Stimulated activated naive CD4-positive, alpha-beta T cell treated with Interleukin-2 at 50 U/mL for 16 hours (primary cell): ENCODE measurements at places on chromosomes 7 and 10.

GRCh38 chr7:43878867-43879266 lies 9.6 kb upstream of the MRPS24 start:
- DNase-seq, result no peak

- no peak for DNase-seq
These were observed 544.5 kb upstream of the FOXK1 start for GRCh38 chr7:4137552-4137951.

- DNase-seq, result no peak
These were observed 731.5 kb upstream of the FZD8 start for GRCh38 chr10:36373424-36374096.

GRCh38 chr7:97857544-97857943 lies 14.7 kb downstream of the ASNS start:
- DNase-seq, result no peak

DNA sequence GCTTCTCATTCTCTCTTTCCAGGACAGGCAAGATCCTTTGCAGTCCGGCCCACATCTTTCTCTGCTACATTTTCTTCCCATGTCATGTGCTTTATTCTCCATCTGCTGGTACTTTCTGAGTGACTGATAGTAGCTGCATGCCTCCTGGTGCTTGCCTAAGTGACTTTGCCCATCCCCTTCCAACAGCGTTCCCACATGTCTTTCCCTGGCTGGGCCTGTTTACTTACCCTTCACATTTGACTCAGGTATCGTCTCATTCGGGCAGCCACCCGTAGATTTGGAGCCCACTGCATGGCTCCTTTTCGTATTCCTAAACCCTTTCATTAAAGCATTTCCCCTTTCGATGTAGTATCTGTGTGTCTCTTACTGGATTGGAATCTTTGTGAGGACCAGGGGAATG lies 24.6 kb downstream of the TYW1 start:
- no peak for DNase-seq

DNA sequence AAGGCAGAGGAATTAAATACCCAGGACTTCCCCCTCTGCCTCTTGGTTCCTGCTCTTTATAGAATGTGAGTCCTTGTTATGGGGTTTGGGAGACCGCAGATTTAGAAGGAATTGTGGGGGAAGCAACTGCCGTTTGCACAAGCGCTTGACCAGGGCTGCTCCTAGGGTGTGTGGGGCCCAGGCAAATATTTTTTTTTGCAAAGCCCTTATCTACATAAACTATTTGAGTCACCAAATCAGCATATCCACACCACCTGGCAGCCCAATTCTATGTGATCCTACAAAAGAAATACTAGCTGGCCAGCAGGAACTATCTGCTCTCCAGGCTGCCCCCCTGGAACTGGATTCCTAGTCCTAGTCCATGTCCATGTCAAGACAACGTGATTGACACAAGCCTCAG lies 33.4 kb upstream of the YAE1 start:
- DNase-seq, result no peak

GRCh38 chr7:68943786-68944185 lies 654.5 kb upstream of the AUTS2 start:
- no peak for DNase-seq

DNA sequence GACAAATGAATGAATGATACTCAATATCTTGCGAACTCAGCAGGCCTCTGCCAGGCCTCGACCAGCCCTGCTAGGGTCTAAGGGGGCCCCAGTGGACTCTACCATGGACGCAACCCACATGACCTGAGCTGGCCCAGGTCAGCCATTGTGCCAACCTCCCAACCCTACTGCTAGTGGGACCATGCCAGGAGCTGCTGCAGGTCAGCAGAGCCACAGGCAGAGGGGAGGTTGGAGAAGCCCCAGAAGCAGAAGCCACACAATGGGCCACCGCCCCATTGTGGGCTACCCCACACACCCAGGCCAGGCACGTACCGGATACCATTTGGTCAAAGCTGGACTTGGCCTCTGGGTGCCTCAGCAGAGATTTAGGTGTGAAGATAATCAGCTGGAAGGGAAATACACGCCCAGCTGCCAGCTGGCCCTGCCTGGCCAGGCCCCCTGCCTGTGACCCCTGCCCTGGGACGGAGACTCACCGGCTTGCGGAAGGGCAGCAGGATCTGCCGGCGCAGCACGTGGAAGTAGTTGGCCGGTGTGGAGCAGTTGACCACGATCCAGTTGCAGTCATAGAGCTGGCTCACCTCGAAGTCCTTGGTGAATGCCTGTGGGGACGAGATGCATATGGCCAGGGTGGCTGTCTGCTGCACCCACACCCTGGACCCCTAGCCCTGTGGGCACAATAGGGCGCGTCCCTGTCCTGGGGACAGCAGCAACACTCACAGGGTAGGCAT lies 24.5 kb downstream of the OGDHL start:
- no peak for DNase-seq

- DNase-seq, result no peak
These were observed 100.8 kb downstream of the ARHGAP21 start for GRCh38 chr10:24622781-24623301.

GRCh38 chr7:117137868-117138267 lies 184.6 kb downstream of the ST7 start:
- no peak for DNase-seq

DNA sequence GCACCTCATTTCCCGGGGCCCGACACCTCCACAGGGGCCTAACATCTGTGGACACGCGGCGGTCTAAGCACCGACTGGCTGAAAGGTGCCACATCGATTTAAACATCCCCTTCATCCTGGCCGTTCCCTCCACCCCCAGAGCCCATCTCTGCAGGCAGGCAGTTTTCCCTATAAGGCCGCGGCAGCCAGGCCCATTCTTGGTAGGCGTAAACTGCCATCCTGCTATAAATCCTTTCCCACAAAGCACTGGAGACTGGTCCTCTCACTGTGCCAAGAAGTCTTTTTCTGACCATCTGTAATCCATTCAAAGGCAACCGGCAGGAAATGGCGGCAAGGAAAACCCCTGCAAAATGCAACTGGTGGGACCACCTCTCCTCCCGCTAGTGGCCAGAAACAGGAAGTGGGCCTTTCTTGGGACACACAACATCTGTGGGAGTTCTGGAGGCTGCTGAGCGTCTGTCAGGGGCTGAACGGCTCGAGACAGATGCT lies 22.4 kb downstream of the ATXN7L1 start:
- no peak for DNase-seq

- DNase-seq, result no peak
These were observed 8.2 kb upstream of the PILRB start for GRCh38 chr7:100349757-100350156.

DNA sequence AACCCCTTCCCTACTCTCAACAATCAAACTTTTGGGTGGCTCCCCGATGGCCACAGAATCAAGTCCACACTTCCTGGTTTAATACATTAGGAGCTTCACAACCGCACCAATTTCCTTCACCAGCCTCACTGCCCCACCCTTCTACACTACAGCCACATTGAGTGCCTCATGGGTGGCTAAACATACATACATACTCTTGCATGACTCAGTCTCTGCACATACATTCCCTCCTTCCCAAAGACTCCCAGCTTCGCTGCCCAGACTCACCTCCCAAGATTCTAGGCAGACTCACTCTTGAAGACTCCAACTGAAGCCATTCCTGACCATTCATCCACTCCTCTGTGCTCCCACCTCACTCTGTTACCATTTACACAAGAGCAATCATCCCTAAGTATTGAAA lies 15.9 kb downstream of the VPS41 start:
- no peak for DNase-seq

- no peak for DNase-seq
These were observed 12.8 kb downstream of the PRKAG2 start for GRCh38 chr7:151864081-151864480.
